CD4-positive, CD25-positive, alpha-beta regulatory T cell (primary cell): ENCODE measurements at places on chromosomes 16 and 17. TPM values are rescaled to one million over a fixed set of nuclear protein-coding genes. Genes with fewer than 3 reads are reported as not detected.

Gene FOXF1
- total RNA-seq: not detected

Gene YPEL3
- total RNA-seq: 121 TPM

Gene KRT36
- not detected for total RNA-seq

Gene SLC5A11
- total RNA-seq: not detected

Gene CRLF3
- total RNA-seq: 76.2 TPM

Gene ABCA8
- not detected for total RNA-seq

Gene C17orf50
- total RNA-seq: not detected

Gene RASL10B
- not detected for total RNA-seq

Gene RGS11
- total RNA-seq: not detected

Gene RNF213
- 666 TPM for total RNA-seq

Gene SLC47A2
- not detected for total RNA-seq

Gene AXIN2
- total RNA-seq: 17.9 TPM

Gene PRR14
- total RNA-seq: 104 TPM

Gene HEATR9
- total RNA-seq: not detected

Gene RAB11FIP4
- 79.7 TPM for total RNA-seq

Gene CTNS
- 10.0 TPM for total RNA-seq

Gene BCL6B
- 0.42 TPM for total RNA-seq

Gene DHRS7B
- total RNA-seq: 7.6 TPM

Gene IRF8
- total RNA-seq: 3.8 TPM

Gene CHD9NB
- total RNA-seq: not detected

Gene KRT24
- not detected for total RNA-seq

Gene DOC2A
- total RNA-seq: not detected

Gene PARD6A
- total RNA-seq: 6.2 TPM

Gene CD300A
- 4.8 TPM for total RNA-seq

Gene SYNGR3
- 3.2 TPM for total RNA-seq
